ENCODE measurements at places on chromosomes 4 and X.

DNA sequence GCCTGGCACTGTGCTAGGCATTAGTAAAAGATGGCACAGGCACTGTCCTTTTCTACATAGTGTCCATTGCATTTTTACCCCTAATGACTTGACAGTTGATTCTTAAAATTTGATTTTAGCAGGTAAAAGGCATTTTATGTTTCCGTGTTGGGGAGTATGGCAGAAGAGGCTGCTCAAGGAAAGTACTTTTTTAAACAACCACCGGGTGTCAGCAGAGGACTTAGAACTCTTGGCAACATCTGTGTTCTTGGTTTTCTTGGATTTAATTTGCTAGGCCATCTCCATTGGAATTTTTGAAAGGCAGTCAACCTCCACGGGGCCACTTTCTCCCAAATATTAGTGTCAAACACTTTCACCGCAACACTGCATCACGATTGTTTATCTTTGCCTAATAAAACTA lies 102.9 kb downstream of the TSPAN7 start:
- DNase-seq = peak; percentile 12

GRCh38 chr4:107988763-107989035 lies 990 bp upstream of the HADH start:
- DNase-seq = no peak

- peak; percentile 2 for DNase-seq
Measured at GRCh38 chr4:144374065-144374464, 233.5 kb upstream of the GYPA start.

- DNase-seq = no peak
Measured at GRCh38 chr4:24793219-24794005, 2.0 kb upstream of the SOD3 start.

DNA sequence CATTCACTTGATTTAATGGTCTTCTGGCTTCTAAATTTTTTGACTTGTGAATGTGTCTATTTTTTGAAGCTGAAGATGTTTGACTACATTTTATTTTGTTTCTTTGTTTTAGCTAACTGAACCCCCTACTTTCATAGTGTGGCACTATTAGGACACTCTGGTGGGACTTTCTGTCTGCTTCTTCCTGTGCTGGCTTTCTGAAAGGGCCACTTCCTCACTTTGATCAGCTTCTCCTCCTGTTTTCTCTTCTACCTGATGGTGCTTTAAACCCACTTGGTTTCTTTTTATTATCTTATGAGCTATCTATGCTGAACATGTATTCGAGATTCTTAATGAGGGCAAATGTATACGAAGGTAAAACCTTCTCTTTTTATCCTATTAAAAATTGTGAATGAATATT lies 186.1 kb upstream of the CASK start:
- DNase-seq = no peak
